ENCODE measurements at places on chromosomes 6 and 20.
A peak's percentile ranks its signal among the peaks of the same experiment; 100 is the strongest.

DNA sequence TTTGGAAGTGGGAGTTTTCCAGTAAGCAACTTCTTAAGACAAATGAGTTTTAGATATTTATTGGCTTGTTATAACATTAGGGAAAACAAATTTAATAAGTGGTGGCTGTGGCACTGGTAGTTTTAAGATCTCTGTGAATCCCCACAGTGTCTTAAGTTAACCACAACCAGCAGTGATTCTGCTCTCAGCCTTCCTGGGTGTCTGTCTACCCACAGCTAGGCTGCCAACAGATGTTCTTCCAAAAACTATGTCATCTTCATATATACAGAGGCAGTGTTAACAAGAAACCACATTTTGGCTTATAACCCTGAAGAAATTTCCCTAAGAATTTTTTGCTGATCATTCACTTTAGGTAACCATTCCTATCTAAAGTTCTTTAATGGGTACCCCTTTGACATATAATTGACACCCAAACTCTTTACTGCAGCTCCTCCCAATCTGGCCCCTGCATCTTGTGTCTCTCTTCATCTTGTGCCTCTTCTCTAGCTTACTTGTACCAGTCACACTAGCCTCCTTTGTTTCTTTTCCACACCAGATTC lies 52.7 kb downstream of the TOP1 start:
- DNase-seq, result no peak

DNA sequence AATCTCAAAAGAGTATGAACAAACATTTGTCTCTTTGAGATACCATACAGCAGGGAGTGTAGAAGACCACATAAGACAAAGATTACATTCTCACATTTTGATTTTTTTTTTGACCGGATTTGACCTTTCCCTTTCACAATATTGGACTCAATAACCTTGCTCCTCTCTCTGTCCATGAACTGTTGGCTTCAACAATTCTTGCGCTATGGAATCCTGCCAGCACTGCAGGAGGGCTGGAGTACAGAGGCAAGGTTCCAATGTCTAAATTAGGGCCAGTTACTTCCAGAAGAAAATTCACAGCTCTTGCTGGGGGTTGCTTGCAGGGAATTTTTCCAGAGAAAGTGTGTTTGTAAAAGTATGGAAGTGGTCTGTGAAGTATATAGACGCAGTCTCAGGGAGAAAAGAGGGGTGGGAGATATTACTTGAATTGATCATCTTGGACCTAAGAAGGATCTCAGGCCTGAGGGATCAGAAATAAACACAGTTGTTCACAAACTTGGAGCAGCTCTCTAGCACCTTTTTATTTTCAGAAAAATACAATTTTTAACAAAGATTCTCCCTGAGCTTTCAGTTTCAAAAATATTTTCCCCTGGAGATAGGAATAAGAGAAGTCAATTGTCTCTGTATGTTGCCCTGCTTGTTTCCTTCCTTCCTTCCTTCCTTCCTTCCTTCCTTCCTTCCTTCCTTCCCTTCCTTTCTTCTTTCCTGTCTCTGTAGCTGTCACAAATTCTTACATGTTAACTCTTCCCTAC lies 765.9 kb downstream of the BCKDHB start:
- DNase-seq, result no peak

DNA sequence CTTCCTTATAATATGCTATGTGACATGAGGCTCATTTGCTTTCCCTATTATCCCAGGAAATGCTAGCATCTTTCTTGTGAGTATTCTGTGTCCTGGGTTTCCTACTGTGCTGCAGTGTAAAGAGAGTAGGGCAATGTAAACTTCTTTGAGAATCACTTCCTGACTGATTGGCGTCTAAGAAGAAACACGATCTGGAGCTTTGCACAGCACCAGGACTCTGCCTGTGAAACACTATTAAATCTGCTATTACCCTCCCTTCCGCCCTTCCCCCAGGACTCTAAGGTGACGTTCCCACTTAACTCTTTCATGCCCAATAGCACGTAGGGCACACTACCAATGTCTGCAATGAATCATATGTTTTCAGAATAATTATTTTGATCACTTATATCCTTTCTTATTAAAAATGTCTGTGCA lies 607.3 kb upstream of the CITED2 start:
- DNase-seq, result no peak

GRCh38 chr6:156943166-156943565 lies 166.0 kb downstream of the ARID1B start:
- no peak for DNase-seq

GRCh38 chr20:41180599-41181333 lies 43.4 kb downstream of the PLCG1 start:
- peak; percentile 42 for DNase-seq

DNA sequence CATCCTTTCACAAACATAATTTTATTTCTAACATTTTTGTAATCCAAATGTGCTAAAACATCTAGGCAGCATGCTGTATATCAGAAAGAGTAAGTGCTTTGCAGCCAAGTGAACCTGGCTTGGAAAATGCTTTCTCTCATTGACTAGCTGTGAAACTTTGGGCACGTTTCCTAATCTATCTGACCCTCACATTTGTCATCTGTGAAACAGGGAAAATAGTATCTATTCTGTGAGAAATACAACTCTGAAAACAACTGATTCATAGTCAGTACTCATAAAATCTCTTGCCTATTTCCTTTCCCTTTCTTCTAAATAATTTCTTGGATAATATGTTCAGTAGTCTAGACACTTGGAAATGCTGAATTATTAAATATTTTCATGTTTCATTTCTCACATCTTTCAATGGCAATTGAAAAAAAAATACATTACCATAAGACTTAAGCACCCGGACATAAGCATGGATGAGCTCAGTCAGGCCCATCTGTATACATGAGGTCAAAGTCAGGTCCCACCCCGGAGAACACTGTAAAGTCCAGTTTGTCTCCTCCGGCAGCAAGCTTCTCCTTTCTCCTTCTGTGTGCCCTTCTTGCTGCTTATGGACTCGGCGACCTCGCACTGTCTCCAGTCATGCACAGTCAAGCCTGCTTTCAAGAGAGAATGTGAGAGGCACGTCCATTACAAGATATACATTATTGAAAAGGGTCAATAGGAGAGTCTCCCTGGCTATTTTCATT lies 455.0 kb upstream of the SOX4 start:
- DNase-seq, result no peak

GRCh38 chr6:168365422-168366165 lies 46.0 kb upstream of the DACT2 start:
- no peak for DNase-seq

- no peak for DNase-seq
These were observed 72.2 kb downstream of the UST start for GRCh38 chr6:148818939-148819575.

DNA sequence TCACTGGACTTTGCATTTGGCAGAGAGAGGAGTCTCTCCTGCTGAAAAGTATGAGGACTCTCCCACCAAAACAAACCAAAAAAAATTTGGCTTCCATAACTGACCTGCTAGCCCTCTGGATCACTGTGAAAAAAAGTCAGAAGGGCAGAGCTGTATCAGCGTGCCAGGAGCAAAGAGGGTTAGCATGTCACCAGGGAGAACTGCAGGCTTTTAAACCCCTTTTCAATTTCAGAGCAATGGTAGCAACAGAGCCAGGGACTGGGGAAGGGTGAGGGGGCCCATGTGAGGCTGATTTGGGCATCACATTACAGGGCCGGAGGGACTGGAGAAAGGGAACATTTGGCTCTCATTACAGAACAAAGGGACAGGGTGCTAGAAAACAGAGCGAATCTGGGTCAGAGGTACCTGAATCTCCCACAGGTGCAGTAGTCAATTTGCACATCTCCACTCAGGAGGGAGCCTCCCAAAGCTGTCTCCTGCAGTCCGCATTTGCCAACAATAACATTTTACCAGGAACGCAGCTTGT lies 185.7 kb upstream of the EYA4 start:
- DNase-seq, result peak; percentile 33

DNA sequence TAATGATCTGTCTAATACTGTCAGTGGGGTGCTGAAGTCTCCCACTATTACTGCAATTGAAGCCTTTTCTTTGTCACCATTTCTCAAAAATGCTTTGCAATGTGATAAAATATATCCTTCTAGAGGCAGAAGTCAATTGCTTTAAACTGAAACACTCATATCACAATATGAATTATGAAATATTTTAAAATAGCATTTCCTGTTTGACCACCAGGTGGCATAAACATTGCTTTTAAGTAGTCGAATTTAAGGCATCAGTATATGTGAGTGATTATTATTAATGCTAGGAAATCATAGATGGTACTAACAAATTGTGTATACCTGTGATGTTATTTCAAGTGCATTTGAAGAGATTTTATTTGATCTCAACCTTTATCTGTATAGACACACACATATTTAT lies 87.5 kb downstream of the MEI4 start:
- DNase-seq, result no peak

DNA sequence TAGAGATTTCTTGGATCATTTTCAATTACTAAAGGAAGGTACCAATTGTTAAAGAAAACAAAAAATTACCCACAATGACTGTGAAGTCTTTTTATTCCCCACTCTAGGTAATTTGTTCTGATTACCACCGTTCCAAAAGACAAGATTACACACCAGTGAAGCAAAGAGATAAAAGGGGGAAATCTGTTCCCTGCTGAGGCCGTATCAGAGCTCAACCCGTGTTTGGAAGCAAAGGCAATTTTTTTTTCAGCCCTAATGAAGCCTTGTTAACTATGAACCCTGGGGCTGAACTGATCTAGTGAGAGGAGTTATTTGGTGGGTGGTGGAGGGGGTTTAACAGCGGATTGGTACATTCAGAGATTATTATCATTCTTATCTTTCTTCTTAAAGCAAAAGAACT lies 128.5 kb downstream of the ALDH8A1 start:
- DNase-seq, result no peak

GRCh38 chr20:32240205-32240604 lies 32.5 kb downstream of the POFUT1 start:
- peak; percentile 48 for DNase-seq

DNA sequence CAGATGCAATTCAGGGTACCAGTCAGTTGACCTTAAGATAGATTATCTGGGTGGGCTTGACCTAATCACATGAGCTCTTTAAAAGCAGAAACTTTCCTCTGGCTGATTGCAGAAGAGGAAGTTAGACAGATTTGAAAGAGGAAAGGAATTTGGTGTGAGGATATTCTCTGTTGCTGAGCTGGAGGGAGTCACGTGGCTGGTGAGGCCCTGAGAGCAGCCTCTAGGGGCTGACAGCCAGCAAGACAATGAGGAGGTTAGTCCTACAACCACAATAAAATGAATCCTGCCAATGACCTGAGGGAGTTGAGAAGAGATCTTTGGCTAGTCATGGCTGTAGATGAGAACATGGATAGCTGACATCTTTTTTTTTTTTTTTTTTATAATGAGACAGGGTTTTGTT lies 87.0 kb upstream of the B3GAT2 start:
- DNase-seq, result no peak

DNA sequence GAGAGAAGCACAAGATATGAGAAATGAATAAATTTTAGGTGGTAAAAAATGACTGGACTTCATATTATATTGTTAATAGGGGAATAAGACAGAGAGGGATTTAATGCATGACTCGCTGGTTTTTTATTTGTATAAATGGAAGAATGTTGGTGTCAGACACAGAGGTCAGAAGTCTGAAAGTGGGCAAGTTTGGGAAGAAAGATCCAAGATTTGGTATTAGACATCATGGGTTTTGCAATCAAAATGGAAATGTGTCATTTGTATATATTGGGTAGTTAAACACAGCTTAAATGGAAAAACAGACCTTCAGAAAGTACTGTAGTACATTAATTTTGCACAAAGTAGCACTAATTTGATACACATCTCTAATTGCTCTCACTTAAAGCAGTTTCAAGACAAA lies 96.2 kb downstream of the EYA4 start:
- DNase-seq, result no peak

- no peak for DNase-seq
These were observed 1.2 kb upstream of the MYCT1 start for GRCh38 chr6:152696522-152696921.

GRCh38 chr6:35140639-35141006 lies 516 bp downstream of the TCP11 start:
- DNase-seq, result no peak

DNA sequence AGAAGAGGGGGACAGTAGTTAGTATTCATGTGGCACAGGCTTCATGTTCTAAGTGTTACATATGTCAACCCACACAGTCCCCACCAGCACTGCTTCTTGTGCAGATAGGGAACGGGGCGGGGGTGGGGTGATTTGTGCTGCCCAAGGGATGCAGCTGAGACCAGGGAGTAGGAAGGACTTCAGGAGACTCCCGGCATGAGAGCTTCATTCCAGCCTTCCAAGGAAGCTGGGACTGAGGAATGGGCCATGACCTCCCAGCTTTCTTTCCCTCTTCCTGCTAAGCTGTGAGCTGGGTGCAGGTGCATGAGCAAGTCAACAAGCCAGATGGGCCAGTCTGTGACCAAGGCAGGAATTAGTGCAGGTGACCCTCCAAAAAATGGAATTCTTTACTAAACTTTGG lies 9.2 kb downstream of the BEND3 start:
- no peak for DNase-seq

DNA sequence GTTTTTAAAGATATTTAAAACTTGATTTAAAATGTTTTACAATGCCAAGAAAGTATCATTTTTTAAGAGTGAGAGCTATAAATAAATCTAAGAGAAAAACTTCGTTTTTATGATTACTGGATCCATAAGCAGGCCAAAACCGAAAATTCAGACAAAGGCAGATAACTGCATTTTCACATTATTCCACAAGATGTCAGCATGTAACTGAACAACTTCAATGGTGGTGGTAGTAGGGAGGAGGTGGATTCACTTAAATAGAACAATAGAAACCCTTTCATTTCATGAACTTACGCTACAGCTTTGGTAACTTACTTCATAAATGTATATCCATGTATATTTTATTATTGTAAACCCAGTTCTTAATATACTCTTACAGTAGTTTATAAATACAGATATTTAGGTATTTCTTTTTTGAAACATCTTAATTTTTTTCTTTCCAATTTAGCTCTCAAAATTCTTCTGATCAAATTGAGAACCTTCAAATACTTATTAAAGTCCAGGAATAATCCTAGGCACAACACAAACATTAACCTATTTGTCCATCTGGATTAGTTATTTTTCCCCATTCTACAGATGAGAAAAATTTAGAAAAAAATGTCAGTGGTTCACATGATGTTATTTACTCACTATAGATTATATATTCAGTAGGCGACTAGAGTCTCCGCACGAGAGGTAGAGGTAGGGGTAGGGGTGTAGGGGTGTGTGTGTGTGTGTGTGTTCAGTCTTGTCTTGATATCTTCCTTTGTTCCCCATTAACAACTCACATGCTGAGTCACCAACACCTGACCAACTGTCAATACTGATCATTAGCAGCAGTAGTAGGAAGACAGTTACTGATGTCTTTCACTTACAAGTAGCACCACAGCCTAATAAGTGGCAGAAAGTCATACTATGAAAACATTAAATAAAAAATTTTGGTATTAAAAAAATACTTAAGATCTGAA lies 111.5 kb downstream of the ARHGAP18 start:
- DNase-seq, result no peak

GRCh38 chr20:59414936-59415623 lies 114.7 kb downstream of the EDN3 start:
- DNase-seq, result no peak

DNA sequence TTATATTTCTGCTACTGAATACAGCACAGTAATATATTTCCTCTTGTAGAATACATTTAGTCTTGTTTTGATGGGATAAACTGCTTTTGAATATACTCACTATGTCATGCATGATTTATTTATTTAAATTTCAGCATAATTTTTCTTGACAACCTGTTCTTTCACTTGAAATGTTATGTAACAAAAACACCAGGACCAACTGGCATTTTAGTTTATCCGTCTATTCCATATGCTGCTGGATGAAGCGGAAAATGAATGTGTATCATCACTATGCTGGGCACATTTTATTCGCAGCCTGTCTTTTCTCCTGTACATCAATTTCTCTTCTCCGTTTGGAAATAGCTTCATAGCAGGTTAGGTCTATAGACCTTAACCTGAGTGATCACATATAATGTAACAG lies 206.8 kb upstream of the PLCB4 start:
- no peak for DNase-seq
